Activated T-helper 17 cell treated with anti-CD3 and anti-CD28 coated beads, Interleukin-2, amount 50 U/mL, for 72 hours (primary cell): ENCODE measurements at places on chromosomes 6 and 20. TPM values are rescaled to one million over a fixed set of nuclear protein-coding genes. Genes with fewer than 3 reads are reported as not detected.

DNA sequence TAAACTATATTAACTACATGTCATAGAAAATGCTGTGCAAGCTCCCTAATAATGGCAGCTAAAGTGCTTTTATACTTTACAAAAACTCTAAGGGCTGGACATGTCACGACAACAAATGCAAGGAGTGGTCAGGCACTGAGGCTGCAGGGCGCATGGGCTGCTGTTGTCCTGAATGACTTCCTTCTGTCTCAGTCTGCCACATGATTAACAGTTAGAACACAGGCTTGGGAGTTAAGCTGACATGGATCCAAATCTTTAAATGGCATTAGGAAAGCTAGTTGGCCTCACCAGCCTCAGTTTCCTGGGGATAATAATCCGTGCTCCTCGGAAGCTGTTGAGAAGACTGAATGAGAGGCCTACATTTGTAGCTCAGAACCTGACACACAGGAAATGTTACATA, 57.4 kb downstream of the PREP start:
- no peak for ATAC-seq

GRCh38 chr6:20252311-20252710, 40.0 kb upstream of the MBOAT1 start:
- no peak for ATAC-seq

DNA sequence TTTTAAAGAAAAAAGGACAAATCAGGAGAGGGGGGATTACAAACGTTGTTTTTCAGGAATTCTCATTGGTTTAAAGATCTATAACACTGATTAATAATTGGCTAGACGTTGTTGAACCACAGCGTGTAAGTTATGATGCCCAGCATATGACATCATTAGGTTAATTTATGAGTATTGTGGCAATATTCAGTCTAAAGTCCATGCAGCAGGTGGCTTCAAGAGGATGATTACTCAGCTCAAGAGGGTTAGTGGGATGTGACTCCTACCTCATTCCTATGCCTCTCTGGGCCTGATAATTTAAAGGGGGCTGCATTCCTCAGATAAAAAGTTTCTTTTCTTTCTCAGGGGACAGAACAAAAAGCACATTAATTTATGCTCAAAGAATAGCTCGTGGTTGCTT, 1309.0 kb downstream of the EPHA7 start:
- no peak for ATAC-seq

GRCh38 chr20:50364542-50364941, 145.6 kb upstream of the PTPN1 start:
- no peak for ATAC-seq

The TBC1D32 gene
- 13.6 TPM for total RNA-seq

The TTLL9 gene
- total RNA-seq: not detected

- ATAC-seq: no peak
Measured at GRCh38 chr6:161444464-161444863, 170.6 kb upstream of the AGPAT4 start.

GRCh38 chr6:163263998-163264661, 150.4 kb upstream of the QKI start:
- no peak for ATAC-seq

DNA sequence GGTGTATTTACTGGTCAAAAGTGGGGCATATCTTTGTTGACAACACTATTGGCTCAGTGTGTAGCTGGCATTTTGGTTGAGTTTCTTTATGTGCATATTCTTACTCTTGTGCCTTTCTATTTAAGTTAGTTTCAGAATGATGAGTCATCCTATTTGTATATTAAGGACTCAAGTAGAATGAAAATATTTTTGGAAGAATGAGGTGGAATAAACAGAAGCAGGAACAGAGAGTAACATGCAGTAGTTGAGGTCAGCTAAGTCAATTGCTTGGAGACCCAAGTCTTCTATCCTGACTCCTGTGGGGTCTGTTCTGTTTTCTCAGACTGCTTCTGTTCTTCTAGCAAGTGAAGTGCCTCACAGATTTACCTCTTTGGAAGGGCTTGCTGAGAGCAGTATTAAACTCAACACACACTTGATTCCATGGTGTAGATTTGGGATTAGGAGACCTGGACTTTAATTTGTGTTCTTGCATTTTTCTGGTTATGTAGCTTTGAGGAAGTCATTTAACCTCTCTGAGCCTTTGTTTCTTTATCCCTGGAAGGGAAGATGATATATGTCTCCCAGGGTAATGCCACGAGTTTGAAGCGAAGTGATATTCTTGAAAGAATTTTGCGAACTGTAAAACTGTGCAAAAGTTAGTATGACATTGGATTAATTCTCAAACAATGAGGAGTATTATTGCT, 324.3 kb downstream of the QKI start:
- ATAC-seq: no peak

- no peak for ATAC-seq
Measured at GRCh38 chr6:39197922-39198500, 31.3 kb downstream of the KCNK5 start.

The TBXT gene
- total RNA-seq: not detected

DNA sequence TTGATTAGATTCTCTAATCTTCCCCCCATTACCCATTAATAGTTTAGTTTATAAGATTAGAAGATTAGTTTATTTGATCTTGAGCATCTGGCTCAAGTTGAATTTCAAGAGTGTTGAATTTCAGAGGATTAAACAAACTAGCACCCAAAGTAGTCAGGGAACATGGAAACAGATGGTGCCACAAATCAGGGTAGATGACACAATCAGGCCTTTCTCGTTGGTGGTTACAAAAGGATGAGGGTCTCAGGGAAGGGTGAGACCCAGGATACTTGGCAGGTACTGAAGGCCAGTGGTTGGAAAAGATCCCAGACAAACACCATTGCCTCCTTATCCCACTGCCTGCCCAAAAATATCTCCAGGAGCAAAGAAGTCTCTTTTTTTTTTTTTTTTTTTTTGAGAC, 29.5 kb upstream of the ADGRF1 start:
- ATAC-seq: no peak

GRCh38 chr6:131231891-131232290, 96.6 kb downstream of the AKAP7 start:
- ATAC-seq: no peak

The GSTA4 gene
- total RNA-seq: 5.2 TPM

The OR2B2 gene
- not detected for total RNA-seq

The HSPA1B gene
- 78.4 TPM for total RNA-seq

- no peak for ATAC-seq
Measured at GRCh38 chr6:9408402-9409117, 973.2 kb upstream of the SLC35B3 start.
